ENCODE measurements at places on chromosomes 16 and 17. TPM values are rescaled to one million over a fixed set of nuclear protein-coding genes. Genes with fewer than 3 reads are reported as not detected.

DNA sequence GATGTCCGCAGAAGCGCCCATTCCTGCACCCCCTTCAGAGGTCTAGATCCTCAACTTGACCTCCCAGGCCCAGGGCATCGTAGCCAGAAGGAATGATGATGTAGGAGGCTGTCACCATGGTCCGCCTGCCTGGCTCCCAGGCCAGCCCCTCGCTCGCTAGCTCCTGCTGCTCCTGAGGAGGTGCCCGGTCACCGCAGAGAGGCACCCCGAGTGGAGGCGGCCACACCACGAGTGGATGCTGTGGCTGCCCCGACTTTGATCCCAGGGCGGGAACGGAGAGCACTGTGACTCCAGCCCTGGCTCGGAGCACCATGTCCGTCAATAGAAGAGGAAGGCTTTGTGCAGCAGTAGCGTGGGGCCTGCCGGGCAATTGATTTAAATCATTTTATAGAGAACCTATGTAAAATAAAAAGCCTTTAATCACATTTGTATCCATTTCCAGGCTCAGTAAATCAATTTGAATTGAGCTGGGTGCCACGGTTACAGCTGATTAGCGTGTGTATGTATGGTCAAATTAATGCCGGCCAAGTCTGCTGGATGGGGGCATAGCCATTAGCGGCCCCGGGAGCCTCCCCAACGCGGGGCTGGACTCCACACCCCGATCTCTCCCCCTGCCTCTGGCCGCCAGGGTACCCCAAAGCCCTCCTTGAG lies 122.6 kb upstream of the GSE1 start:
- DNase-seq: no peak

DNA sequence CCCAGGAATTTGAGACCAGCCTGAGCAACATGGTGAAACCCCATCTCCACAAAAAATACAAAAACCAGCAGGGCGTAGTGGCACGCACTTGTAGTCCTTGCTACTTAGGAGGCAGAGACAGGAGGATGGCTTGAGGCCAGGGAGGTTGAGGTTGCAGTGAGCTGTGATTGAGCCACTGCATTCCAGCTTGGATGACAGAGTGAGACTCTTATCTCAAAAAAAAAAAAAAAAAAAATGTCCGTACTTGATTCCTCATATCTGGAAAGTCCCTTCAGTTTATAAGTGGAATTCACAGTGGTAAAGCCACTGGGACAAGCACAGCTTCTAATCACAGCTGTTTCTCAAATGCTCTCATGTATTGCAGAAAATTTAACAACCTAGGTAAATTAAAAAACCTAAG lies 78.6 kb upstream of the CREBBP start:
- DNase-seq: no peak

RABEP1 gene
- total RNA-seq: 37.3 TPM

IL34 gene
- total RNA-seq: not detected

ZNF423 gene
- not detected for total RNA-seq

KRTAP4-1 gene
- not detected for total RNA-seq
